ENCODE measurements at places on chromosomes 1 and 21.

- no peak for DNase-seq
These were observed 57.0 kb downstream of the MDM4 start for GRCh38 chr1:204572923-204573922.

DNA sequence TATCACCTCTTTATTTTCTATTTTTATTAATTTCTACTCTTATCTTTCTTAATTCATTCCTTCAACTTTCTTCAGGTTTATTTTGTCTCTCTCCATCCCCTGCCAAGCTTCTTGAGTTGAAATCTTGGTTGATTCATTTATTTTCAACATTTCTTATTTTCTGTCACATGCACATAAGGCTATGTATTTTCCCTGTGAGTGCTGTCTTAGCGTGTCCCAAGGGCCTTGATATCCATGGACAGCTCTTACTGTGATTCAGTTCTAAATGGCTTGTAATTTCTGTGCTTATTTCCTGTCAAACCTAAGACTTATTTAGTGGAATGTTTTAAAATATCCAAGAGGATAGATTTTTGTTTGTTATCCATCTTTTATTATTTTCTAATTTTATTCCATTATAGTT, 36.8 kb upstream of the SCAF4 start:
- DNase-seq, result no peak

GRCh38 chr1:100036718-100037655, 67.2 kb downstream of the SLC35A3 start:
- no peak for DNase-seq

DNA sequence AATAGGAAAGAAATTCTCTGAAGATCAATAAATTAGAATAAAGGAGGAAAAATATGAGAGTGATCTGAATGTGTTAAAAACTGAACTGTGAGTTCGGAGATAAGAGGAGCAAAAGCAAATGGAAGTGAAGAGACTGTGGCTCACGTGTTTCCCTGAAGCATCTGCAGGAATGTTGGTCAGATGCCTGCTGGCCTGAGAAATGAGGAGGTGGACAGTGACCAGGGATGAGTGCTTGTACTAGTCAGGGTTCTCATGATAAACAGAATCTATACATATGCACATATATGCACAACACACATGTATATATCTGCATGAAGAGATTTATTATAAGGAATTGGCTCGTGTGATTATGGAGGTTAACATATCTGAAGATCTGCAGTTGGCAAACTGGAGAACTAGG, 103.4 kb upstream of the TIAM1 start:
- DNase-seq, result no peak

DNA sequence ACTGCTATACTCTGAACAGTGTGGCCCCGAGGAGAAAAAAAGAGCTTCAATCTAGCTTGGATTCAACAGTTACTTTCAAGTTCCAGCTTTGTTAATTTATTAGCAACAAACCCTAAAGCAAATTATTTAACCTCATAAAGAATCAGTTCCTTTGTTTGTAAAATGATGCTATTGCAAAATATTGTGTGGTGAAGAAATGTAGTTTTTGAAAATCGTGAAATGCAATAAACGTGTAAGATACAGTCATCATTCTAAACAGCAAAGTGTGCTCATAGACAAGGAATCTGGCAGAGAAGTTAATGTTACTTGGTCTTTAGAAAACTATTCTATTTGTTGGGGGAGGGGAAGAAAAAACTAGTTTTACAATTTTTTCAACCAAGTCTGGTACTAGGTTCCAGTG, 297.6 kb upstream of the ADGRL4 start:
- DNase-seq, result no peak

GRCh38 chr1:234706199-234706598, 96.2 kb upstream of the IRF2BP2 start:
- no peak for DNase-seq

- DNase-seq, result no peak
These were observed 50.2 kb downstream of the DENND1B start for GRCh38 chr1:197725044-197725443.

GRCh38 chr1:59814180-59814900, 409 bp upstream of the HOOK1 start:
- DNase-seq, result peak; percentile 73

DNA sequence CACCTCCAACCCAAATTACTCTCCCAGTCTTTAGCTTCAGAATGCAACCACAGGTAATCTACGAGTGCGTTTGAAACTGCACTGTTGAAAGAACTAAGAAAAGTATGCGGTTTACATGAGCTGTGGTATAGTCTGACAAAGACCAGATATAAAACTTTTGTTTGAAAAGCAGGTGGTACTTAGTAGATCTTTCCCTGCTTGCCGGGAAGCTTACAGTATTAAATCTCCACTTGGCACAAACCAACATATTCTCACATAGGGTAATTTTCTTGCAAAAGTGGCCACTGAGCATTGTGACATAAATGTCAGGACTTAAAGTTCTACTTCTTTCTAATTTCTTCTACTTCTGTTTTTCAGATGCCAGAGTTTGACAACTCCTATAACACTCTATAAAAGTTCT, 8.4 kb downstream of the RGS2 start:
- no peak for DNase-seq

DNA sequence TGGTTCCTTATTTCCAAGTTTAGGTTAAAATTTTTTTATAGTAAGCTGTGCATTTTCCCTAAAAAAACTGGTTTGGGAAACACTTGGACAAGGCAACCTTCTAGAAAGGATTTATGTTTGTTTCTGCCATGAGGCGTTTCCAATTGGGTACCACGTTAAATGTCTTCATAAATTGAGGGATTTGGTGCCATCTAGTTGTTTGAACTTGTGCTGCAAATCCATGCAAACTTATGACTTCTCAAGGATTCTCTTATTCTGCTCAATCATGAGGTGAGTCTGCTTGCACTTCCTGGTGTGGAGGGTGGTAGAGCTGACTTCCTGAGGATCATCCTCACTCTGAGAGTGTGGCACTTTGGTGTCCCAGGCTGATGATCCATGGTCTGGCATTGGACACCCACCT, 123.3 kb downstream of the PCNX2 start:
- no peak for DNase-seq

- DNase-seq, result no peak
These were observed 117.2 kb downstream of the BRINP2 start for GRCh38 chr1:177287994-177288393.

DNA sequence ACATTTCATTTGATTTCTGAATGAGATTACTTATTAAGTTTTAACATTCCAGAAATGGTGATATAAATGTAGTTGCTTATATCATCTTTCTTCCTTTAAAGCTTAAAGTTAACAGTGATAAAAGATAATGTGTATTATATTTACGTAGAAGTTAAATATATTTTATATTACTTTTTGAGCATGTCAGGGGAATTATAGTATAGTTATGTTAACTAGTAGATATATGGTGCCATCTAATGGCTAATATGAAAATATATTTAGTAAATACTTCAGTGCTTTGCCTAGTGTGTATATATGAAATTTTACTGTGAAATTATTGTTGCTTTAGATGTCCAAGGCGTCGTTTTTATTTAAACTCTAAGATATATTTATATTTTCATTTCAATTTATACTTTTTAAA, 51.5 kb downstream of the SYT14 start:
- DNase-seq, result no peak

- DNase-seq, result no peak
These were observed 581 bp downstream of the ETV3 start for GRCh38 chr1:157137408-157138219.

GRCh38 chr1:156385534-156386031, 16.6 kb downstream of the RHBG start:
- DNase-seq, result peak; percentile 65

GRCh38 chr1:183885142-183885735, 80.3 kb downstream of the RGL1 start:
- DNase-seq, result no peak

DNA sequence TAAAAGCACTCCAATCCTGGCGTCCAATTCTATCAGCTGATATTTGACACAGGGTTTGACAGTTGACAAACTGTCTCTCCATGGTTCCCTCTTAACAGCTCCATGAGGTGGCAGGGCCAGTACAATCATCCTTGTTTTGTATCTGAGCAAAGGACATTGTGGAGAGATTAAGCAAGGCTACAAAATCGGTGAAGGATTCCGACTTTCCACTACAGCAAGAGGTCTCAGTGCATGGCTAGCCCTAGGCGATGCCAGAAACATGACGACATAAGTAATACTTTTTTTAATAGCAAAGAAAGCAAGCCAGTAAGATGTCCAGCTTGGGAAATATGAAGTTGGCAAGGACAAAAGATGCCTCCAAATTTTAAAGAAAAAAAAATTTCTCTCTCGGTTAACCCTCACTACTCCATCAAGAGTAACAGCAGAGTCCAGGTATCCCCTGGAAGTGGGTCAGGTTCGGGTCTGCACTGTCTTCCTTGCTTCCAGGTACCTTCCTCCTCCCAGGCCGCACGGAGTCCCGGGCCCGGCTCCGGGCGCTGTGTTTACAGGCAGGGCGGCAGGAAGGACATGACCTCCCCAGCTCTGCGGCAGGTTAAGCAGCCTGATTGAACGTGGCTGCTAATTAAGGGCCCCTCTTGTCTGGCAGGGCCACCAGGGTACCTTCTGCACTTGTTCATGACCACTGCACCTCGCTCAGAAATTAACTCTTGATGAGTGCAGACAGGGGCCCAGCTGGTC, 106.1 kb downstream of the SIM2 start:
- DNase-seq, result no peak

DNA sequence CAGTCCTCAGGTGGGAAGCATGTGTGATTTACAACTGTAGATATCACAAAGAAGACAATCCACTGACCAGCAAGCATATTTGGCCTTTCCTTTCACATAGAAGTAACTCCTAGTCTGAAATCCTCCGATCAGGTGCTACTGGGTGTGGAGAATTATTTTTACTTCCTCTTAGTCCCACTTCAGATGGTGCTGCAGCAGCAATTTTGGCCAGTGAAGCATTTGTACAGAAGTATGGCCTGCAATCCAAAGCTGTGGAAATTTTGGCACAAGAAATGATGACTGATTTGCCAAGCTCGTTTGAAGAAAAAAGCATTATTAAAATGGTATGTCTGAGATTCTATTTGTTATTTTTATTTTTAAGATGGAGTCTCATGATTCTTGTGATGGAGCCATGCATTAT, 51.0 kb downstream of the SCP2 start:
- no peak for DNase-seq

- no peak for DNase-seq
These were observed 83.5 kb upstream of the BCAR3 start for GRCh38 chr1:93765099-93765498.

DNA sequence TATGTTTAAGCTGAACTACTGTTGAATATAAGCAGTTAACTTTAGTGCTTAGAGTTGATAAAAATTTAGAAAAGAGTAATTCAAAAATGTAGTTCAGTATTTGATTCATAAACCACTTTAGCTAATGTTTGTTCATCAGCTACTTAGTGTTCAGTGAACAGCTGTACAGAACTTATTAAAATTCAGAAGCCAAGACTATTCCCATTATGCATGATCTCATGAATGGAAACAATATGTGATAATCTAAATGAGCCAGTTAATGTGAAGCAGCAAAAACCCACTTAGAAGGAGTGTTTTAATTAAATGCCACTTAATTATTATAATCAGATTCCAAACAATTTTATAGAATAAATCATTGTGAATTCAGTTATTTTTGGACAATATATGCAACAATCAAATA, 92.9 kb upstream of the NEGR1 start:
- DNase-seq, result no peak

DNA sequence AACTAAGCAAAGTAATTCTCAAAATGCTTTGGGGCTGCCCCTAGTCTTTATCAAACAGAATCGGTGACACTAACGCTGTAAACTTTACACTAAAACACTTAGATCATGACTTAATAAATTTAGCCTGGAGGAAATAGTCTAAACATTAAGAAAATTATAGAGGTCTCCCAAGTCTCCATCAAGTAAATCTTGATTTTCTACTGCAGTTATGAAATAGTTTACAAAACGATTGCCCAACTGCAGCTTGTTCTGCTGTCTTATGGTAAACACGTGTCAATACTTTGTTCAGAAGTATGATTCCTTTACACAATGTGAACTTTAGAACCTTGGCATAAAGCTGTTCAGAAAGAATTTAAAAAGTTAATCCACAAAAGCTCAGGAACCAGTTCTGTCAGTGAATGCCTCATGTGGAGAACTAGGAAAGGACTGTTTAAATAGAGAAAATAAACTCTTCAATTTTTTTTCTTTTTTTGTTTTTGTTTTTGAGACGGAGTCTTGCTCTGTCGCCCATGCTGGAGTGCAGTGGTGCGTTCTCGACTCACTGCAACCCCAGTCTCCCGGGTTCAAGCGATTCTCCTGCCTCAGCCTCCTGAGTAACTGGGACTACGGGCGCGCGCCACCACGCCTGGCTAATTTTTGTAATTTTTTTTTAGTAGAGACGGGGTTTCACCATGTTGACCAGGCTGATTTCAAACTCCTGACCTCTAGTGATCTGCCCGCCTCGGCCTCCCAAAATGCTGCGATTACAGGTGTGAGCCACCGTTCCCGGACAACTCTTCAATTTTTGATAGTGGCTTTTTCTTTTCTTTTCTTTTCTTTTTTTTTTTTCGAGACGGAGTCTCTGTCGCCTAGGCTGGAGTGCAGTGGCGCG, 1.6 kb downstream of the DDI2 start:
- no peak for DNase-seq

DNA sequence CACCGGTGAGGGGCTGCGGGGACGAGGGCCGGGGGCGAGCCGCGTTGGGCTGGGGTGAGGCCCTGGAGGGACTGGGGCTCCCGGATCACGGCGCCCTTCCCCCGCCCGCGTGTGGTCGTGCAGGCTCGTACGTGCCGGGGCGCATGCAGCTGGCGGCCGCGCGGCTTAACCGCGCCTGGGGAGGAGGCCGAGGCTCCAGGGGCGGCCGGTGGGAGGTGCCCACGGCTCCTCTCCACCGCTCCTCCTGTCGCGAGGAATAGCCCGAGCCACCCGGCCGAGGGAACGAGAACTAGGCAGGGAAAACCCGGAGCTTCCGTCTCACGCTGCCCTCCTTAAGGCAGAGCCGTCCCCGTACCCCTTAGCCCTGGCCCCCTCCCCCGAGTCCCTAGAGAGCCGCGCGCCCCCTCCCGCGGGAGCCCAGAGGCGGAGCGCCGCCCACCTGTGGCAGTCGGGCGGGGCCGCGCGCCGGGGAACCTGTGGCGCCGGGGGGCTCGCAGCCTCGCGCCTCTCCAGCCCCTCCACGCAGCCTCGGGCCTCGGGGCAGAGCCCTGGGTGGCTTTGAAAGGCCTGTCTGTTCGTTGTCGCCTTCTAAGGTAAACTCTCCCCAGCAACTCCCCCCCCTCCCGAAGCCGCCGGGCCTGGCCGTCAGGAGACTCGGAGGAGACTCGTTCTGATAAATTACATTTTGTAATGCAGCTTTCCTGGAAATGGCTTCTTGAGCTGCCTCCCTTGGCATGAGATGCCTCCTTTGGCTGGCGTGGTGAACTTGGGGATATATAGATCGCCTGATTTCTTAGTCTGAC, 746 bp downstream of the AK4 start:
- DNase-seq, result no peak

- no peak for DNase-seq
These were observed 38.0 kb downstream of the ERG start for GRCh38 chr21:38460171-38460742.

GRCh38 chr1:69519006-69519405, 48.7 kb upstream of the LRRC7 start:
- DNase-seq, result no peak

GRCh38 chr1:50633465-50633864, 210.2 kb upstream of the DMRTA2 start:
- no peak for DNase-seq
